GM12864 (cell line): ENCODE measurements at places on chromosomes 4 and X.

GRCh38 chrX:125681507-125681906, 361.8 kb downstream of the TEX13C start:
- no peak for DNase-seq

GRCh38 chr4:142551517-142552305, 294.4 kb downstream of the INPP4B start:
- no peak for DNase-seq

DNA sequence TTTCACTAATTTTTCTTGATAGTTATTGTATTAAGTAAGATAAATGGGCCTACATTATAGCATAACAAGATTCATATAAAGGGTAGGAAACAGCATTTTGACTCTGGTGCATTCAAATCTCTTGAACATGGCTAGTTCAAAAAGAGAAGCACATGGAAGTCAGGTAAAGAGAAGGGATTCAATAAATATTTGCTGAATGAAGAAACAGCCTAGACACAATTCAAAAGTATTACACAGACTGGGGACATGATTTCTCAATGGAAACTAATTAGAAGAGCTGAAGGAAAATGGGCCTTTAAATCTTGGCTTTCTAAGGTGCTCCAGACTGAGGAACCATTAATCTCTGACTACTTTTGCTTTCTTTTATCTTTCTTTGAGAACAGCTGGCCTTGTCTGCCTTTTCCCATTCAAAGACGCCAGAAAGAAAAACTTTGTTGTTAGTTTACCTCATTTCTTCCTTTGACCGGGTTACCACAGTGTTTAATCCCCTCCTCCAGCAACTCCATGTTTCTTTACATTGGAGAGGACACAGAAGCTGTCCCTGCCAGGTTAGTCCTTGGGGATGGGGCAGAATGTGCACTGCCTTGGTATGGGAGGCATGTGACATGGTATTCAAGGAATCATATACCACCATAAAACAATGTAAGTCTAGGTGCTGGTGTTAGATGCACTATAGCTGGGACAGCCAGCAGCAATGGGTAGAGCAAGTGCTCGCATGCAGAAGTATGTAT, 264.2 kb downstream of the CAMK2D start:
- no peak for DNase-seq

GRCh38 chr4:178205826-178206225, 763.6 kb upstream of the AGA start:
- DNase-seq: no peak

DNA sequence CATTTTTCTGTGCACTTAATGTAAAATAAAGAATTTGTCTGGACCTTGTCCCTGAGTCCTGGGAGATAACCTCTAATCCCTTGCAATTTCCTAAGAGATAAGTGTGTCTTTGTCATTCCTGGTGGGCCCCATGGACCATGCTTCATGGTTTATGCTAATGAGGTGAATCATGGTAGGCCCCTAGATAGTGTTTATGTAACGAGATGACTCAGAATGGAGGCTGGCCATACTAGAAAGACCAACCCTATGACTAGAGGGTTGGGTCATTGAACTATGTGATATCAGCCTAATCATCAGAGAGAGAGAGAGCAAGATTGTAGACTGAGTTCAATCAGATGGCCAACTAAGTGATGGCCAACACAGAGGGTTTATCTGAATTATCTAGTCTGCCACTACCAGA, 64.2 kb upstream of the NHSL2 start:
- DNase-seq: no peak

DNA sequence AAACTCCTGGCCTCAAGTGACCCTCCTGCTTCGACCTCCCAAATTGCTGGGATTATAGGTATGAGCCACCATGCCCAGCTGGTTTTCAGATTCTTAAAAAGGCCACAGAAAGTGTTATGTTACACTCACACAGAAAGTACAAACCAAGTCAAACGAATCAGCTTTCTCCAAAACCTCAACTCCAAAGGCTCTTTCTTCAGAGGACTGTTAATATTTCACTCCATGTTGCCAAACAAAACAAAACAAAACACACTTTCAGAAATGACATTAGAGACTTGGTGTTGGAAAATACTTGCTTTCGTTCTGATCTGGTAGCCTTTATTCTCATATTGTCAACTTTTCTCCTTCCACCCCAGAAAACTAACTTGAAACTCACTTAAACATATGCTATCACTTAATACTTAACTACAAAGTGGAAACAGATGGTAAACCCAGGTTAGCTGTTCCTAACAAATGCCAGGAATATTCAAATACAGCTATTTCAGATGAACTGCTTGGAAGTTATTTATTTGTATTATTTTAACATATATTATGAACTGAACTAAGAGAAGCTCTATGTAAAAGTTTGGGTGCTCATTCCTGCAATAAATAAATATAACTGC, 34.7 kb downstream of the RLIM start:
- no peak for DNase-seq
